ENCODE measurements at places on chromosomes 6 and 20. TPM values are rescaled to one million over a fixed set of nuclear protein-coding genes. Genes with fewer than 3 reads are reported as not detected.

SIRPA gene
- total RNA-seq = 20.9 TPM

AP5S1 gene
- 9.8 TPM for total RNA-seq

- DNase-seq = no peak
These were observed 8.8 kb downstream of the GSTA2 start for GRCh38 chr6:52754443-52754842.

GRCh38 chr20:59005523-59006166, 1.4 kb downstream of the CTSZ start:
- no peak for DNase-seq

KCNS1 gene
- total RNA-seq = not detected
